ENCODE measurements at places on chromosomes 12 and 14.

GRCh38 chr12:89269174-89269573 is 83.1 kb downstream of the DUSP6 start:
- no peak for DNase-seq

DNA sequence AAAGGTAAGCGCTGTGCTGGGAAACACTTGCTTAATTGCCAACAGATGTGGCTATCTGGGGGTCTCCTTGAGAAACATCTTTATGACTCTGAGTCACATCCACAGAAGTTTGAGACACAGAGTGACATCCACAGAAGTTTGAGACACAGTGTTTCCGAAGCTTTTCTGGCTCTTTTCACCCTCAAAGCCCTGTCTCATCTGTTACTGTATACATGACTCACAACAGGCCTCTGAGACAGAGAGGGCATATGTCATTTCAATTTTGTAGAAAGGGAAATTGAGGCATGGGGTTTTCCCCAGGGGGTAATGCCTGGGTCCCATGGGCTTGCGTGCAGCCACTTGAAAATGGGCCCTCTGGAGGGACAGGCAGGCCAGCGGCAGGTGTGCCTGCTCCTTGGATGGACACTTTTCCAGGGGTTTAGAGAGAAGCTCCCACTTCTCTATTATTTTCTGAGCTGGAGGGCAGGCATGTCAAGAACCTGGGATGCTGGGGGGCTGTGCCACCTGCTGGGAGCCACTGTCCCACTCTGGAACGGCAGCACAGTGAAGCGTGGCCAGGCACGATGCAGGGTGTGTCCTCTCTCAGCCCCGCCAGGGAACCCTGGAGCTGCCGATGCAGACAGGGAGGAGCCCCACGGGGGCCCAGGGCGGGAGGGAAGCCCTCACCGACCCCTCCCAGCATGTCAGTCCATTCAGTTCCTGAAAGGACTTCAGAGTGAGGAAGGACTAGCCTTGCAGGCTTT is 111.3 kb upstream of the FKBP4 start:
- no peak for DNase-seq

DNA sequence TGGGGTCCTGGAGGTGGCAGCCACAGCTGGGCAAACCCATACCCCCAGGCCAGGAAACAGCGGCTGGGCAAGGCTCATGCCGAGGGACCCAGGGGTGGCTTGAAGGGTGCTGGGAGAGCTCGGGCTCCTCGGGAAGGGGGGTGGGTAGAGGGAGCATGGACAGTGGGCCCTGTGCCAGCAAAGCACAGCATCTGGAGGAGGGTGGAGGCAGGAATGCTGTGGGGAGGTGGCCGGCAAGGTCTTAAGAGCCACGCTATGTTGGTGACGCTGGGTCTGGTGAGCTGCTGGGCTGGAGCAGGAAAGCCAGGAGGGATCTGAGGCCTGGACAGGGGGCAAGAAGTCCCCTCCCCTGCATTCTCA is 48.2 kb upstream of the DLK1 start:
- DNase-seq = no peak

GRCh38 chr14:57492859-57493258 is 798 bp downstream of the CCDC198 start:
- DNase-seq = no peak

- no peak for DNase-seq
Measured at GRCh38 chr14:54170301-54170700, 213.7 kb upstream of the BMP4 start.

DNA sequence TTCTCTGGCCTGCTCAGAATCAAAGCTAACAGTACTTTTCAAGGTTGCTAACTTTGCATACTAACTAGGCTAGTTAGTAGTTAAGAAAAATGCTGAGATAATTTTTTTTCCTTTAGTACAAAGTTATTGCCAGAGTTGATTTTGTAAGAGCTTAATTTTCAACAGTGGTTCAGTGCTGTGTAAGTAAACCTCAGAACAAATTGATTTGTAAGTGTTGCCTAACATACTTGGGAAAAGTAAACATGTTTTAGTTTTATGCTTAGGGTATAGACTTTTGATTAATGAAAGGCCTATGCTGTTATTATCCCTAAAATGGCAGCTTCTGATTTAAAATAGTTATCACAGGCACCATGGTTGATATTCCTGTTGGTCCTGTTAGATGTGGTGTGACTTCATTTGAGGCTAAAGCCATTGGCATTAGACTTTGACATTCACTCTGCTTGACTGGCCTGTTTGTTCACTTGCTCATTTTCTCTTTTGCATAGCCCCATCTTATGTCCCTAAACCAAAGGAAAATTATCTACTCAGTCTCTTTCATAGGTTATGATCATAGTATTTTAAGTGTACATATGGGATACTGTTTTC is 5.2 kb downstream of the CMAS start:
- no peak for DNase-seq

DNA sequence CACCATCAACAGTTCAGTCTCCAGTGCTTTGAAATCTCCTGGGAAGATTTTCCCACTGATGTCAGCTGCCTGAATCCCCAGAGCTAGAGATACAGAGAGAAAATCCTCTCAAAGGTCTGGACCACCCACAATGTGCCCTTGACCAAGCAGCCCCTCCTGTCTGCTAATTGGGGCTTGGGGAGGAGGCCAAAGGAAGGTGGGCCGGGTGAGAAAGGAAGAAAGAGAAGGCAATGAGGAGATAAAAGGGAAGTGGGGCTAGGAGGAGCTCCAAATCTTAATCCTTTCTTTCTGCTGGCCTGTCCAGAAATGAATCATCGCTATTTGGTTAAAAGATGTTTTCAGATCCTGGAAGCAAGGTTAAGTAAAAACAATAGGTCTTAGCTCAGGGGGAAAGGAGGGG is 322.9 kb downstream of the BCL11B start:
- DNase-seq = no peak

DNA sequence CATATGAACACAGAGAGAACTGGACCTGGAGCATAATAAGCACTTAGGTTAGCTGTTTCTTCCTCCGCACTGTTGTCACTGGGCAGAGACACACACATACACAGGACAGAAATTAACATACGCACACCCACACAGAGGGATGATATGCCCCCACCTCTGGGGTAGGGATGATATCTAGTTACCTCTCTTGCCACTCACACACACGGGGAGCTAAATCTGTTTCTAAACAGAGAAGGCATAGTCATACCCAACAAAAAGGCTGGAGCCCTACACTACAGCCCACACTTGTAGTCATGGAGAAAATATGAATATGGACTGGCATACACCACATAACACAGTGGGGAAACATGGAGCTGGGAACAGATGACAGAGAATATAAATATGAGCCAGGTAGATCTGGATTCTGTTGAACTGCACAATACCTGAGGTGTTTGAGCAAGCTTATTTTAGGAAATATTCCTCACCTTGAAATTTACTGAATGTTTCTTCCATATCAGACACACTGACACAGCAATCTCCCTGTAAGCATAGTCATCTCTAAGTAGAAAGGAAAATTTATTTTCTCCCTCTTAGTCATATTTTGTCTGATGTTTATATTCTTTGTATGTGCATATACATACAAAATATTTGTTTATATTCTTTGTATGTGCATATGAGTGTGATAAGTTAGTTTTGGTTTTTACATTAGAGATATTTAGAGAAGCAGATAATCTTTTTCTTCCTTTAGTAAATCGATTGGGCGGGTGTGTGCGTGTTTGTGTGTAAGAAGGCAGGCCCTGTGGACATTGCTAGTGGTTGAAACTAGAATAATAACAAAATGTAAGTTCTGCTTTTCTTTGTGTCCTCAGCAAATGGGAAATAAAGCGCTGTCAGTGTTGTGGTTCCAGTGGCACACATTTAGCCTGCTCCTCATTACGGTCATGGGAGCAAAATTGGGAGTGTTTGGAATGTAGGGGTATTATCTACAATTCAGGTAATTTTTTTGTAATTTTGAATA is 20.9 kb upstream of the SCFD1 start:
- no peak for DNase-seq

DNA sequence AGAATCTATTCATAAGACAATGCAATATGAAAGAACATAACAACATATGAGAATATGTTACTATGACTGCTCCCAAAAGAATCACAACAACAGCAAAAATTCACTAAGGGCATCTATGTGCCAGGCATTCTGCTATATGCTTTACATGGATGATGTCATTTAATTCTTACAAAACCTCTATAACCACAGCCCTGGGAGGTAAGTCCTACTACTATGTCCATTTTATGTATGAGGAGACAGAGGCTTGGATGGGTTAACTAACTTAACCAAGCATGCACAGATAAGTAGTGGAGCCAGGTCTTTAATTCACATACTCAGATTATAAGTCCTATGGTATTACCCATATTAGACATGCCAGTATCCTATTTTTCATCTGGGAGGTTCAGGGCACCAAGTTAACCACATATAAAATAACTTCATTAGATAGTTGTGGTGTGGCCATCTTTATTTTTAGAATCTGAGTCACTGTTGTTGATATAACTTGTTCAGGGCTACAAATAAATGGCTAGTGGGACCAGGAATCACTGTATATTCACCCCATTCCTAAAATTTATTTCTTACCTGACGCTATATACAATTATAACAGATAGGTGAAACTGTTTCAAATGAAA is 33.2 kb upstream of the RAD51AP1 start:
- DNase-seq = peak; percentile 18

DNA sequence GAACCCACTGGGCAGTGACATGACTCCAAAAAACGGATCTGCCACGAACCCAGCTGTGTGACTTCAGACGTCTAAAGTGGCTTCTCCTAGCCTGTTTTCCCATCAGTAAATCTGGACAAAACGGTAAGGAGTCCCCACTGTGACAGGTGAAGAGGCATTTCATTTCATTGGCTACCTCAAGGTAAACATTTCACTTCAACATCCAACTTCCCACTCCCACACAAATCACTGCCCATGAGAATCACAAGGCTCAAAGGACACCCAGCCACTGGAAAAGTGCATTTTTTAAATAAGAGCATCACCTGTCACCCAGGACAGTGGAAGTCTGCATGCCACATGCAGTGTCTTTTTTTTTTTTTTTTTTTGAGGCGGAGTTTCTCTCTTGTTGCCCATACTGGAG is 27.9 kb downstream of the HSP90AA1 start:
- no peak for DNase-seq

GRCh38 chr12:54029529-54030441 is 1.5 kb downstream of the HOXC6 start:
- no peak for DNase-seq

DNA sequence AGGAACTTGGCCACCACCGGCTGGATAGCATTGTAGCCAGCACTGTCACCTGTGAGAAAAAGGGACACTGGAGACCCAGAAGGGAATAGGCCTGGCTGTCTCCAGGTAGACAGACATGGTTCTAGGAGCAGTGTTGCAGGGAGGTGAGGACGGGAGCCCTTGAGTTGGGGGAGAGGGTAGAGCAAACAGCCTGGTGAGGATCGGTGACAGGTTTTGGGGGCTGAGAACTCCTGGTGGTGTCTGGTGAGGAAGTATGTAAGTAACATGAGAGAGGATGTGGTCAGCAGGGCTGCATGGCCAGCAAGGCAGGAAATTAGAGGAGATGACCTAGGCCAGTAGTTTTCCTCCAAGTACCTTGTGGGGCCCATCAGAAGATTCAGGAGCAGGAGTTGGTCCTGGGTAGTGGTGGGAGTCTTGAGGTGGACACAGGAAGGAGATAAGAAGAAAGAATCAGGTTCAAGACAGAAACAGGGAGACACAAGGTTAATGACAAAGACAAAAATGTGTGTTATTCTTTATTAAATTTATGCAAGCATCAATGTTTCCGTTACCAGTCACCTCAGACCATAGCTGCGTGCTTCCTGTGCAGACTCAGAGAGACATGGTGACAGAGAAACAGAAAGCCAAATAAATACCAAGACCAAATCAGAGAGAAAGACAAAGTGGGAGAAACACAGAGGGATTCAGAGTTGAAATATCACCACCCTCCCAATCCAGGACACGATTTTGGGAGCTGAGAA is at the start of gene ARHGAP9:
Gene ARHGAP9, minus strand, starts transcription at position 491 of the 740 bp plus-strand sequence. Its CDS starts 460 bp downstream, at position 31.
- no peak for DNase-seq

DNA sequence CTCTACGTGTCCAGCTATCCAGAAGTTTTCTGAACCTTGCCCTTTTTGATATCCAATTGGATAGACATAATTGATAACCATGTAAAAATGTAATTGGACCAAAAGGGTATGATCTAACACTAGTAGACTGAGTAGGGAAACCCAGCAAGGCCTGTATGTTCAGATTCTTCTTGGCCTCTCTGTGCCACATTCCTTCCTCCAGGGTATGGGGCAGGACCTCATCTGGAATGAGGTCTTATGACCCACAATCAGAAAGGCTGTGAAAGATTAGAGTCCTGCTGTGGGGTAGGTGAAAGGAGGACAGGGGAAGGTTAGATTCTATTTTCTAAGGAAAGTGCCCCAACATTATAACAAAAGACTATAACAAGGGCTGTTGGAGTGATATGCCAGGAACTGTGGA is 51.3 kb upstream of the A2ML1 start:
- no peak for DNase-seq

GRCh38 chr14:95526483-95527386 is 8.1 kb upstream of the GLRX5 start:
- DNase-seq = no peak

DNA sequence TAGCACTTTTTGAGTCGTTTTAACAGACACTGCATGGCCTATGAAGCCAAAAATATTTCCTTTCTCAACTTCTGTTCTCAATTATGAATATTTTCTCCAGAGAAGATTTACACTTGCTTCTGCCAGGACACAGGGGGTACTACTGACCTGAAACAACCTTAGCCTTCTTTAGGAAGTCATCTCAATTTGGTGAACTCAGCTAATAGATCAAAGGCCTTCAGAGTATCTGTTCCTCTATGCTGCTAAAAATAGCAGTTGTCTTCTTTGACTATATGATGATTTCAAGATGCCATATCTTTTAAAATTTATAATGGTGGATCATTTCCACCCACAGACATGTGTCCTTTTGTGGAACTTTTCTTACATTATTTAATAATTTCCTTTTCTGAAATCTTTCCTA is 14.0 kb upstream of the NDUFA12 start:
- no peak for DNase-seq

DNA sequence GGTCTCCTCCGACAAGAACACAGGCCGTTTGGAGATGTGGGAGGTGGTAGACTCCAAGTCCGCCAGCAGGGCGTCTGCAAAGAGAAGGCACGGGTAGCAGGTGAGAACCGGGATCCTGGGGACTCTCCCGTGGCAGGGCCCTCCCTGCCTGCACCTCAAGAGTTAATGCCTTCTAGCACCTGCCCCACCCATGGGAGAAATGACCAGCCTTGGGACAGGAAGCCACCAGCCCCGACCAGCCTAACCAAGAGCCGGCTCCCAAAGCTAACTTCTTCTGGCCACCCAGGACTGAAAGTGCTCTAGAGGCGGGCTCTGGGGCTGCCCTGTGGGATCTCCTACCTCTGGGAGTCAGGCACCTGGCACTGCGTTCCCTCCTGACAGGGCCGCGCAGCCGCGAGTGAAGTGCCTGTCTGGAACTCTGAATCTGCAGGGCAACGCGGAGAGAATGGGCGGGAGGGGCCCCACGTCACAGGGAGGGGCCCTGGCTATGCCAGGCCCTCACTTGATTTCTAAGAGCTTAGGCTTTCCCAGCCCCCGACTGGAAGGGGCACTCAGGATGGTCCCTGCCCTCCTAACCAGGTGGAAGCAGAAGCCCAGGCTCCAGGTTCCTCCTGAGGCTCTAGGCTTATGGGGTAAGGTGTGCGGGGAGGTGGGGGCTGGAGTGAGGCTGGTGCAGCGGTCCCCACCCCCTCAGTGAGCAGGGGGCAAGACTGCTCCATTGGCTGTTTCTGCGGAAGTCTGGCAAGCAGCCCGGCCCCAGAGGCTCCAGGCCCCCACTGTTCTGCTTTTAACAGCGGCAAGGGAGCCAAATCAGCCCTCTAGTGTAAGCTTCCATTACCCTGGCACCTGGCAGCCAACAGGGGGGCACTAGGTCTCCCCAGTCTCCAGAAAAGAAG is 23.6 kb upstream of the RPLP0 start:
- peak; percentile 38 for DNase-seq

GRCh38 chr12:107472308-107472707 is 213.3 kb upstream of the PWP1 start:
- no peak for DNase-seq

GRCh38 chr12:65903691-65904383 is 79.6 kb downstream of the HMGA2 start:
- no peak for DNase-seq
